ENCODE measurements at places on chromosomes 7 and 10.

DNA sequence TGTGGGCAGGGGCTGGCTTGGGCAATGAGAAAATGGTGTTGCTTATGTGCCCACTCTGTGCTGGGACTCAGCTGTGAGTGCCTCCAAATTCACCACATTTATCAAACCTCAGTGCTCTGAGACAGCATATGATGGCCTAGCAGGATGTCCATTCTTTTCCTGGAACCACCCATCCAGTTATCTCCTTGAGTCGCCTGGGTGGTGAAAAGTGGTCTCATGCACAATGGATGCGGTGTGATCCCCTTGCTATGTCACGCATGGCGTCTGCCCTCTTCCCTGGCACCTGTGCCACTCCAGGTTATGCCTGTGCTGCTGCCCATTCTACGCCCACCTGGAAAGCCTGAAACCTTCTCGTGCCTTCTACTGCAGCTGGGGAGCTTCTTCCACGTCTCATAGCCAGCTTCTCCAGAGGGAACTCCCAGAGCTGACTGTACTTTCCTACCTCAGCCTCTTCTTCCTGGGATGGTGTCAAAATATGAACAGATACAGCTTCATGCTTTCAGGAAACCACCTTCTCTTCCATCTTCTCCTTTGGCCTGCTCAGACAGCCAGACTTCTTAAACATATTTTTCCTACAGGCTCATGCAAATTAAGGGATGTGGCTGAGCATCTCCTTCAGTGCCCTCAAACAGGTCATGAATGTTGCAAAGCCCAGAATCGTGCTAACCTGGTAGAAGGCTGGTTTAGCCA lies 147.3 kb downstream of the PFKFB3 start:
- no peak for DNase-seq

- DNase-seq = no peak
Measured at GRCh38 chr7:88635149-88635548, 124.4 kb upstream of the ZNF804B start.

GRCh38 chr10:48572414-48572813 lies 32.5 kb downstream of the ARHGAP22 start:
- no peak for DNase-seq

GRCh38 chr7:2164646-2165045 lies 68.1 kb downstream of the MAD1L1 start:
- DNase-seq = no peak

DNA sequence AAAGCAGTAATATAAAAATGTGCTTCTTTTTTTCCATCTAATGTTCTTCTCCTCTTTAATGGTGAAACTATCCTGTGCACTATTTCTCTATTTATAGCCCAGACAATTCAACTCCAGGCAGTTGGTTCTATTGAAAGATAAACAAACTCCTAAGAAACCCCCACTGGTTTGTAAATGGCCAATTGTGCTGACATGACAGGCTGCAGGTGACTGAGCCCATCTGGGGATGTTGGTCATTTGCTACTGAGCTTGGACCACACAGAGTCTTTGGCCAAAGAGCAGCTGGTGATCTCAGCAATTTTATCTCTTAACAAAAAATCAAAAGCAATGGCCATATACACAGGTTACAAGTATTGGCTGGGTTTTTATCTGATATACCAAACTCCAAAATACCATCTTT lies 631.8 kb upstream of the CELF2 start:
- no peak for DNase-seq

- no peak for DNase-seq
Measured at GRCh38 chr7:142445019-142445686, 187.3 kb upstream of the PRSS58 start.

DNA sequence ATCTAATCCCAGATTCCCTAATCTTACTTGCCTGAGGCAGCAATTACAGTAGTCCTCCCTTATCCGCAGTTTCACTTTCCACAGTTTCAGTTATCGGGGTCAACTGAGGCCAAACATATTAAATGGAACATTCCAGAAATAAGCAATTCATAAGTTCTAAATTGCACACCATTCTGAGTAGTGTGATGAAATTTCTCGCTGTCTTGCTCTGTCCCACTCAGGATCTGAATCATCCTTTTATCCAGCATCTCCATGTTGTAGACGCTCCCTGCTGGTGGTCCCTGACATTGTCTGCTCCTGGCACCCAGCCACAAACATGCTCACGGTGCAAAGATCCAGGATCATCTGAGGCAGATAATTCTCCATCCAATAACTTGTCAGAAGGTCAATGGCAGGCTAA lies 128.7 kb upstream of the CXCL12 start:
- no peak for DNase-seq

GRCh38 chr10:80161321-80162083 lies 29.0 kb downstream of the PLAC9 start:
- DNase-seq = no peak

- no peak for DNase-seq
Measured at GRCh38 chr7:47428052-47428767, 153.7 kb downstream of the TNS3 start.

DNA sequence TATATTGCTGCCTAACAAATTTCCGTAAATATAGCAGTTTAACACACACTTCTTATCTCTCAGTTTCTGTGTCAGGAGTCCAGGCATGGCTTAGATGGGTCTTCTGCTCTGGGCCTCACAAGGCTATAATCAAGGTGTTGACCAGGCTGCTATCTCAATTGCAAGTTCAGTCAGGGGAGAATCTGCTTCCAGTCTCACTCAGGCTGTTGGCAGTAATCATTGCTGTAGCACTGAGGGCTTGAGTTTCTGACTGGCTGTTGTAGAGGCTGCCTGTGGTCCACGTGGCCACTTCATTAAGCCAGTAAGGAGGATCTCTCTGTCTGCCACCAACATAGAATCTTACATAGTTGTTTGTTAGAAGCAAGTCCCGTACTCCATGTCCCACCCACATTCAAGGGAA lies 138.4 kb downstream of the ST7 start:
- DNase-seq = no peak

- DNase-seq = no peak
Measured at GRCh38 chr7:111586711-111587409, 24.6 kb upstream of the IMMP2L start.

DNA sequence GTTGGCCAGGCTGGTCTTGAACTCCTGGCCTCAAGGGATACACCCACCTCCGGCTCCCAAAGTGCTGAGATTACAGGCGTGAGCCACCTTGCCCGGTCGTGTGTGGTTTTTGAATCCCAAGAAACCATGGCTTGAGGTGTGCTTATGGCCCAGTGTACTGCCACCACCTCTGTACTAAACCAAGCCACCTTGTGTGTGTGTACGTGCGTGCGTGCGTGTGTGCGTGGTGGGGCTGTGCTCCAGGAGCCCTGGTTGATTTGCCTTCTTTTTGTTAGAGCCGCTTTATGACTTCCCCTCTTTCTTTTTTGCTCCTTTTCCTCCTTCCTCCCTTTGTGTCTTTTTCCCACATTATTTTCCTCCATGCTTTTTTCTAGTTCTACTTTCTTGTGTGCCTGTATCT lies 121.4 kb downstream of the CAMK1D start:
- no peak for DNase-seq

DNA sequence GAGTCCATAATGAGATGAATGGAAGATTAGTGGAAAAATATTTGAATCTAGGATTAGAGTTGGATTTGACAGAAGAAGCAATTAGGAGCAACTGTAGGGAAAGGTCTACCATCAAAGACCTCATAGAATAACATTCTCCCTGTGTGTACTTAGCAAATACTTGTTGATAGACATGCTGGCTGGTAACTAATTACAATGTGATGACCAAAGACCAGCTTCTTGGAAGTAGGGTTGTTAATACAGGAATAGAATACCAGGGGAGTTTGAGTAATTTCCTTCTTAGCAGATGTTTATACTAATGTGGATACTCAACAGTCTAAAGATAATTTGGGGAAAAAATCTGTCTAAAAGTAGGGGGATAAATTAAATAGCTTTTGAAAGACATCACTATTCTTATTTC lies 357.5 kb upstream of the BMPER start:
- no peak for DNase-seq

DNA sequence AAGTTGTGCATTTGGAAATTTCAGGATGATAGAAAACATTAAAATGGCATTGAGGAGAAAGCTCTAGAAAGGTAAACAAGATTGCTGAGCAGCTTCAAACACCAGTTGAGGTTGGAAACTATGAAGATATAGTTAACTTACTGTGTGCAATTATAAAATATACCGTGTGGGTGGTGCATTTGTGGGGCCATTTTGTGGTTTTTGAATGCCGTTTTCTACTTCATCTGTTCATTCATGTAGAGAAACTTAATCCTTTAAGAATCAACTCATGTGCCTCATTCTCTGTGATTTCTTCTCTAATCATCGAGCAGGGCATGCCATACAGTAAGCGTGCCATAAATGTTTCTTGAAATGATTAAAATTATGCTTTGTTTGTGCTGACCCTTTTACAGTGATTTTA lies 232.8 kb upstream of the TEX47 start:
- no peak for DNase-seq

- DNase-seq = no peak
Measured at GRCh38 chr7:101386558-101387231, 24.0 kb downstream of the COL26A1 start.

DNA sequence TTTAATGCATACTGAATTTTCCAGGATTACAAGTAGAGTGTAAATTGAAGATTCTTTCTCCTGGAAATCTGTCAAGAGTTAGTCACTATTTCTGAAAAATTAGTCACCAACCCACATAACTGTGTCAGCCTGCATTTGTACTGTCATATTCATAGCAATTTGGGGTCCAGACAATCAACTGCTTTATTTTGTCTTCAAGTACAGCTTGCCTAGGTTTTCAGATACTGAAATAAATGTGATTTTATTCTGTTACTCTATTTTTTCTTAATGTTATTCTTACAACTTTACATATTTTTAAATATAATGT lies 55.1 kb downstream of the CUBN start:
- DNase-seq = no peak

DNA sequence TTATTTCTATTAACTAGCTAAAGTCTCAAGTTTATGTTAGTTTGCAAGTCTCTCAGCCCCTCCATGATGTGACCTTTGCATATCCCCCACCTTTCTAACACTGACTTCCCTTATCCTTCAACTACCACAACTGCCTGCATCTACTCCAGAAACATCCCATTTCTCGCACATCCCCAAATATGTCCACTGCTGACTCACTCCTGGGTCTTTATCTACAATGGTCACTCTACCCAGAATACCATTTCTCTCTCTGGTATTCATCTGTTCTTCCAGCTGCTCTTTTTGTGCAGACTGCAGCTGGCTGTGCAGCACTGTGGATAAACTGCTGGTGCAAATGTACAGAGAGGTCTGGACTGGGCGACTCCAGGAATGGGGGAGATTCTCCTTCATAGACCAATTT lies 32.7 kb upstream of the PRSS1 start:
- no peak for DNase-seq

- DNase-seq = no peak
Measured at GRCh38 chr10:89346405-89347254, 18.8 kb downstream of the IFIT3 start.

GRCh38 chr10:33321516-33321915 lies 13.0 kb downstream of the NRP1 start:
- no peak for DNase-seq

DNA sequence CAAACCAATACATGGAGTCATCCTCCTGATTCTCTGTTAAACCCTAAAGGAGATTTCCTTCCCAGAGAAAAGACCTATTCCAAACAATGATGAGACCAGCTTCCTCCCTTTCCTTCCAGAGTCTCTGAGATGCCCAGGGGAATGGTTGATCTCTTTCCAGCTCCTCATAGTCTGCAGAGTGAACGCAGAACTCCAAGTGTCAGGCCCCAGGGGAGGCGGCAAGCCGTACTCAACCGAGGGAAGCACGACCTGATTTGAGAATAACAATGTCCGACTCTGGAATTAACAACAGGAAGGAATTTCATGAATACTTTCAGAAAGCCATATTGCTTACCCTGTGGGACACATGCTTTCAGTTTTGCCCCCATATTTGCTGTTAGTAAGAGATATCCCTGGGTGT lies 241.7 kb upstream of the GLI3 start:
- DNase-seq = no peak

GRCh38 chr10:114310346-114310745 lies 71.3 kb downstream of the VWA2 start:
- no peak for DNase-seq

- DNase-seq = no peak
Measured at GRCh38 chr10:59781511-59781910, 28.3 kb upstream of the MRLN start.

- DNase-seq = no peak
Measured at GRCh38 chr10:110628161-110628560, 16.0 kb upstream of the RBM20 start.

GRCh38 chr10:44105696-44106095 lies 279.2 kb downstream of the CXCL12 start:
- no peak for DNase-seq

DNA sequence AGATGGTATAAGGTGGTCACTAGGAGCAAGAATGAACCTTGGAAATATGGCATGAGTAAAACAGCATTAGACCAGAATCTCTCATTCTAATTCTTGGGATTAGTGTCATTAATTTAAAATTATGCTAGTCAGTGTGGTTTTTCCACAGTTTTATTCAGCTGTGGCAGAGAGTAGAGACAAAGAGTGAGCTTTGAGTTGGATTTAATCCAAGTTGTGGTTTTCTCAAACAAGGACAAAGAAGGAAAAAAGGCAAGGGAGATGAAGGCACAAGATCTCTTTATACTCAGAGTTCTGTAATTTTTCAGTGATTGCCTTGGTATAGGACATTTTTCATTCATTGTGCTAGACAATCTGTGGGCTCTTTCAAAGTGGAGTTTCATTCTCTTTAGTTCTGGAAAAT lies 28.2 kb upstream of the AKAP9 start:
- no peak for DNase-seq

- no peak for DNase-seq
Measured at GRCh38 chr7:121061677-121062582, 73.4 kb downstream of the CPED1 start.

DNA sequence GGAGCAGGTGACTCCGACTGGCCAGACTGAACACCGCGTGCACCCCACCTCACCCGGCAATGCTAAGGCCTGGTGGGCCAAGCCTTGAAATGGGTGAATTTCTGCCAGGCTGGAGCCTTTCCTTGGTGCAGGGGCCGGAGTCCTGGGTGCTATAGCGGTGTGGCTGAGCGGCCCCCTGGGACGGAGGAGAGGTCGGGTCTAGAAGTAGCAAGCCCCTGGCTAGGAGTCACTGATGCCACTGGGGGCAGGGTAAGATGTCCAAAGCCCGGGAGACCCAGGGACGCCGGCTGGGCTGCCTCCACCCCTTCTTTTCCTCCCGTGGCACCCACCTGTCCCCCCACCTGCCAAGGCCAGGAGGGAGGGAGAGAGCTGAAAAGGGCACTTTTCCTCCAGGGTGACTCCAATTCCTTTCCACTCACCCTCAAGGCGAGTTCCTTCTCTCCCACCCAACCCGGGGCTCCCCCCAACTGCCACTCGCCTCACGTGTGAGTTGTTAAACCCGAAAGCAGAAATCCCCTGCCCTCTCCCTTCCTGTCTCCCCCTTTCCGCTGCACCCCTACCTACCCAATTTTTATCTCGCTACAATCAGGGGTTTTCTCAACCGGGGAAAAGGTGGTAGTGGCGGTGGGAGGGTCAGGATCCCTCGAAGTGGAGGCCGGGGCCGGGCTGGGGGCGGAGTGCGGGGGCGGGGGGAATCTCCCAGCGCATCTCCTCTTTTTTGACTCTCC lies 6.0 kb upstream of the GATA3 start:
- peak; percentile 55 for DNase-seq

GRCh38 chr7:127396184-127396583 lies 3.7 kb upstream of the ZNF800 start:
- DNase-seq = no peak
